GM23248 (cell line): ENCODE measurements at places on chromosomes 11 and 22. TPM values are rescaled to one million over a fixed set of nuclear protein-coding genes. Genes with fewer than 3 reads are reported as not detected.

The PRG3 gene
- total RNA-seq = not detected in 2 replicates

The APLNR gene
- not detected in 2 replicates for total RNA-seq

The CD248 gene
- total RNA-seq = 212 and 230 TPM in 2 replicates

The BCR gene
- 30.0 and 30.6 TPM in 2 replicates for total RNA-seq

The GALNT18 gene
- 5.6 and 7.1 TPM in 2 replicates for total RNA-seq

DNA sequence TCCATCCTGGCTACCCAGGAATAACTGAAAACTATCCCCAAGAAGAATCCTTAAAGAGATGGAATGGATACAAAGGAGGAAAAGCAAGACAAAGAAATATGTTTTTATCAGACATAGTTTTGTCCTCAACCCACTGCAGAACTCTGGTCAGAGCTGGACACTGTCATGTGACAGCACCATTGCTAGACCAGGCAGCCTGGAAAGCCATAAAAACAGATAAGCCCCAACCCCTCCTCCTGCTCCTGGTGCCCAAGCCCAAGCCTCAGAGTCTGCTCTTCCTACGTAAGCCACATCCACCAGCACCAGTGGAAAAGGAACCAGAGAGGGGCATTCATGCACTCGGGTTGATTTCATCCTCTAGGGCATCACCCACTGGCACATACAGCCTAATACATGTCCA, 116.9 kb downstream of the TRIM29 start:
- H3K4me3 ChIP-seq = no peak overlapping the region
- H3K4me1 ChIP-seq = no peaks in the 10 kb centered on the region
- H3K27ac ChIP-seq = no peak overlapping the region
- peaks cover 39% of the 10 kb centered on the region for H3K27me3 ChIP-seq

- H3K27ac ChIP-seq = no peak overlapping the region
- no peaks in the 10 kb centered on the region for H3K27me3 ChIP-seq
- H3K4me3 ChIP-seq = no peak overlapping the region
These were observed 47.4 kb downstream of the ARHGEF12 start for GRCh38 chr11:120383518-120384155.

- no peaks in the 10 kb centered on the region for H3K27me3 ChIP-seq
- DNase-seq = peak; percentile 37
- peaks cover 12% of the 10 kb centered on the region; the same call in 1 of the 2 replicates for H3K4me1 ChIP-seq
- peak overlapping the region; percentile 94 for H3K4me3 ChIP-seq
- H3K36me3 ChIP-seq = no peaks in the 10 kb centered on the region
These were observed 2.3 kb downstream of the TUBGCP6 start for GRCh38 chr22:50242406-50242949.

GRCh38 chr11:9029422-9029821, 25.6 kb upstream of the NRIP3 start:
- H3K4me1 ChIP-seq = no peaks in the 10 kb centered on the region
- H3K27ac ChIP-seq = no peak overlapping the region
- no peak overlapping the region for H3K4me3 ChIP-seq
- H3K36me3 ChIP-seq = no peaks in the 10 kb centered on the region
- H3K27me3 ChIP-seq = no peaks in the 10 kb centered on the region
- DNase-seq = no peak

GRCh38 chr11:105357146-105357545, 217.6 kb upstream of the CARD18 start:
- no peak overlapping the region for H3K27ac ChIP-seq
- no peaks in the 10 kb centered on the region for H3K4me1 ChIP-seq
- no peak for DNase-seq
- H3K27me3 ChIP-seq = no peaks in the 10 kb centered on the region
- no peak overlapping the region for H3K4me3 ChIP-seq

- H3K27ac ChIP-seq = peak overlapping the region; percentile 68
- H3K36me3 ChIP-seq = no peaks in the 10 kb centered on the region
- H3K27me3 ChIP-seq = no peaks in the 10 kb centered on the region
- H3K4me3 ChIP-seq = peak overlapping the region; percentile 75
These were observed 21.1 kb downstream of the SERPINH1 start for GRCh38 chr11:75582895-75583717.

DNA sequence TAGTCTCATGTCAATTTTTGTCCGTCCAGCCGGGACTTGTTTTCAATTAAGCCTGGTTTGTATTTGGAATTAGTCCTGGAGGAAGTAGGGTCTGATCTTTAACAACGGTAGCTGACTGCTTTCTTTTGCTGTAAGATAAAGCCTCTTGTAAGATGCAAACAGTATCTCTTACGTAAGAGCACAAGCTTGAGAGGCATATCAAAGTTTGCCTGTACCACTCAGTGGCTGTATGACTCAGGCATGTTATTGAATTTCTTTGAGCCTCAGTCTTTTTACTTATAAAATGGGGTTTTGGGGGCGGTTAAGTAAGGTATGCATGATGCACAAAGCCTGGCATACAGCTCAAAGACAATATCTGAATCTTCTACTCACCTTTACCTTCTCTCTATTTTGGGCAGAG, 198.4 kb upstream of the NARS2 start:
- DNase-seq = no peak
- no peaks in the 10 kb centered on the region for H3K4me1 ChIP-seq
- H3K27ac ChIP-seq = no peak overlapping the region
- H3K27me3 ChIP-seq = no peaks in the 10 kb centered on the region; the same call in 1 of the 2 replicates
- H3K36me3 ChIP-seq = no peaks in the 10 kb centered on the region

DNA sequence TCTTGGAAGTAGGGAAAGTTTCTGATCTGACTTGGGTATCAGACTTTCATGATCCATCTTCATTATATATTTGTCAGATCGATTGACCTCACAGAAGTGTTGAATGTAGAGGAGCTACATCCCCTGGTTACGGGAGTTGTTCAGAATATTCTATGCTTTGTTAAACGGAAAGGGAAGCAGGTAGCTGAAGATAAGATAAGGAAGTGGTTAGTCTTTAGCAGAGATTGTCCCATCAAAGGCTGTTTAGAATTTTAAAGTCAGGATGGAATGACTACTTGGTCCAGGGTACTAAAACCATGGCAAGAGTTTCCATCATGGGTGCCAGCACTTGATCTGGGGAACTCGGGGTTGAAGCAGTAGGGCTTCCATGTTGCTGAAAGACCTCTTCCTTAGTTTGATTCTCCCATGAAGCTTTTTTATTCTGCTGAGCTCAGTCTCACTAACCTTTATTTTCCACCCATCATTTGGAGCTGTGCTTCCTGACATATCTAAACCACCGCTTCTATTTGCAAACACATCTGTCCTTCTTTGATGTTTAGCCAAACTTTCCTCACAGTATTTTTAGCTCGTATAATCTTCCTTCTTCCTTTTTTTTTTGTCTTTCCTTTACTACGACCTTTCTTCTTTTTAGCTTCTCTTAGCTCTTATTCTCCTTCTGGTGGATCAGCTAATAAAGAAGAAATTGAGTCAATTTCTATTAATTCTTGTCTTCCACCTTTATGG, 4.0 kb upstream of the C22orf31 start:
- H3K27ac ChIP-seq = no peak overlapping the region
- no peak for DNase-seq
- no peaks in the 10 kb centered on the region for H3K36me3 ChIP-seq
- H3K4me1 ChIP-seq = no peaks in the 10 kb centered on the region

DNA sequence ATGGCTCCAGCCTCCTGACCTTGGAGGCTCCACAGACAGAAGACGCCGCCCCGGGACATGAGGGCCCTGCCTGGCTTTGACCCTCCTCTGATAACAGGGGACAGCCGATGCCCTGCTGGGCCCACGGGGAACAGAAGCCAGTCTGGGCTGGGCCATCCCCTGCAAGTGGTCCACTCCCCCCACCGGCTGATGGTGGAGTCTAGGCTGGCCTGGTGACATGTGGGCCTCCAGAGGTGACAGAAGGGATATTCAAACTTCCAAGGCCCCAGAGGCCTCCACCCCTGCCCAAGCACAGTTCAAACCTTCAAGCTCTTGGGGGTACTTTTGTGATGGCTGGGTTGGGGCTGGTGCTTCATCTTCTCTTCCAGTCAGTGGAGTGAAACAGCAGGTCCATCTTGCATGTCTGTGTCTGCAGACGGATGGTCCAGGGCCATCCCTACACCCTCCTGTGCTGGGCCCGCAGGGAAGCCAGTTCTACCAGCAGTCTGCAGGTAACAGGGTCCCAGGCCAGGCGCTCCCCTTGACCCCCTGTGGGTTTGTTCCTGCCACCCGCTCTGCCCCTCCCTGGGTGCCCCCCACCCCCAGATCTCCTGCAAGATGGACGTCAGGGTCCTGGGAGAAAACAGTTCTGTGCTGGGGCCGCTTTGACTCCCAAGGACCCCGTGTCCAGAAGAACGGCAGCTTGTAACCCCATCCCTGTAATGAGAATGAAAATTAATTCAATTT, 929.9 kb downstream of the BRD1 start:
- H3K36me3 ChIP-seq = no peaks in the 10 kb centered on the region
- H3K27me3 ChIP-seq = no peaks in the 10 kb centered on the region
- H3K4me3 ChIP-seq = no peak overlapping the region
- H3K4me1 ChIP-seq = no peaks in the 10 kb centered on the region
- no peak for DNase-seq
- H3K27ac ChIP-seq = no peak overlapping the region

DNA sequence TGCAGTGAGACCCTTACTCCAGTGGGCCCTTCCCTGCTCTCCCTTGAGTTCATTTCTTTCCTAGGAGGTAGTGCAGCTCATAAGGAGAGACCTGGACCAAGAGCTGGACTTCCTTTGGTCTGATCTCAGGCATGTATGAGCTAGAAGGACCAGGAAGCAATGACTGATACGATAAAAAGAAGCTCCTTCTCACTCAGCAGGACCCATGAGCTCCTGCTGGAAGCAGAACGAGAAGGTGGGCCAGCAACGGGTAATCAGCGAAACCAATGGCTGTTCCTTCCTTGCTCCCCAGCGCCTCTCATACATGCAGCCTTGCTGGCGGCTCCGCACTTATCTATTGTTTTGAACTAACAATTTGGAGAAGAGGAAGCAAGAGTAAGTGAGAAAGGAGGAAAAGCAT, 56.8 kb downstream of the RPUSD4 start:
- no peaks in the 10 kb centered on the region for H3K36me3 ChIP-seq
- H3K4me3 ChIP-seq = no peak overlapping the region
- DNase-seq = no peak
- no peak overlapping the region for H3K27ac ChIP-seq
- no peaks in the 10 kb centered on the region for H3K27me3 ChIP-seq

- peaks cover 53% of the 10 kb centered on the region for H3K27me3 ChIP-seq
- H3K27ac ChIP-seq = no peak overlapping the region
- H3K4me3 ChIP-seq = no peak overlapping the region
- no peaks in the 10 kb centered on the region for H3K4me1 ChIP-seq
- no peaks in the 10 kb centered on the region for H3K36me3 ChIP-seq
- no peak for DNase-seq
These were observed 1.1 kb upstream of the VSIG2 start for GRCh38 chr11:124753205-124753604.

DNA sequence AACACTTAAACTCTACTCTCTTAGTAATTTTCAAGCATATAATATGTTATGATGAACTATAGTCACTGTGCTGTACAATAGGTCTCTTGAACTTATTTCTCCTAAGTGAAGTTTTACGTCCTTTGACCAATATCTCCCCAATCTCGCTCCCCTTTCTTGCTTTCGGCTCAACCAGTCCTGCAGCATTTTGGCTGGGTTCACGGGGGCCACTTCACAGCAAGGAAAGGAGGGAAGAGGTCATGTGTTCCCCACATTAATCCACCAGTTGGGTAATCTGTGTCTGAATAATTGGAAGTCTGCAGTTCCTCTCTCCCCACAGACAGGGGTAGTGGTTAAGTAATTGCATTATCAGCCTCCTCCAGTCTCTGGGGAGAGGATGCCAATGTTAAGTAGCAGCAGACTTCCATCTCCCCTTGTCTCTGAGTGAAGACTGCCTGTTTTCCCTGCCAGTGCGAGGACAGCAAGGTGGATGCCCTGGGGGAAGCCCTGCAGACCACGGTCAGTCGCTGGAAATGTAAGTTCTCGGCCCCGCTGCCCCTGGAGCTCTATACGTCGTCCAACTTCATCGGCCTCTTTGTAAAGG, 59.2 kb upstream of the CRTAM start:
- H3K4me3 ChIP-seq = no peak overlapping the region
- no peak overlapping the region for H3K27ac ChIP-seq
- peaks cover 15% of the 10 kb centered on the region for H3K4me1 ChIP-seq
- DNase-seq = no peak
- H3K27me3 ChIP-seq = no peaks in the 10 kb centered on the region
- H3K36me3 ChIP-seq = no peaks in the 10 kb centered on the region

- peak; percentile 5 for DNase-seq
- H3K27ac ChIP-seq = no peak overlapping the region
- H3K4me3 ChIP-seq = no peak overlapping the region
- H3K27me3 ChIP-seq = peaks cover 56% of the 10 kb centered on the region
- no peaks in the 10 kb centered on the region for H3K36me3 ChIP-seq
- H3K4me1 ChIP-seq = no peaks in the 10 kb centered on the region
These were observed 138.7 kb downstream of the TRIM29 start for GRCh38 chr11:119999220-119999619.

DNA sequence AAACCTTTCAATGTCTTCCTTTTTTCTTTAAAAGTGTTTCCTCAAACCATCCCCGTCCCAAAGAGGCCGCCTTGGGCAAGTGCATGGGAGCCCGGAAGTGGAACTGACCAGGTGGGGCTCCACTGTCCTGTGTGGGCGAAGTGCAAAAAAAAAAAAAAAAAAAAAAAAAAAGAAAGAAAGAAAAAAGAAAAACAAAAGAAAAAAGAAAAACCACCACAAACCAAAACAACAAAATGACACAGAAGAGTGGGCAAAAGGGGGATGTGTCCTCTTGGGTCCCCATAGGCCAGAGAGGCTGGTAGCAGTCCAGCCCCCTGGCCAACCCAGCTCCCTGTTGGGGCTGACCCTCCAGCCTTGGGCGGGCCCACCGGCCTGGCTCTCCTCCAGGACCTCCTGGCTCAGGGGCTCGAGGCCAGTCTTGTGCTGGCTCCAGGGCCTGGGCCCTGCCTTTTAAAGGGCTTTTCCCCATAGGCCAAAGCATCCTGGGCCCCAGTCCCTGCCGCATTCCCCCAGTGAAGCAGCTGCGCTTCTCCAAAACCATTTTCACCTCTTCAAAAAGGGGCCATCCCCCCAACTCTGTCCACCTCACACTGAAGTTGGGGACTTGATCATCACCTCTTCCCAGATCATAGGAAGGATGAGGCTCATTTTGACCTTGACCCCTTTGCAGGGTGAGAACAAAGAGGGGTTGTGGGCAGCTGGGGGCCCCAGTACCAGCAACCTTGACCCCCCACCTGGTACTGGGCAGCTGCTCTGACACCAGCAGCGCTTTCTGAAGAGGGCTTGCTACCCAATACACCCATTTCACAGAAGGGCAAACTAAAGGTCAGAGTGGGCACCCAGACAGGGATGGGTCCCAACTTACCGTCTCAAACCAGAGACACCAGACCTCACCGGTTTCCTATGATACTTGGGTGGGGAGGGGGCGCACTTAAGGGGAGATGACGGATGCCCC, 9.4 kb downstream of the CBX6 start:
- no peak for DNase-seq
- no peak overlapping the region for H3K4me3 ChIP-seq
- no peaks in the 10 kb centered on the region for H3K36me3 ChIP-seq
- H3K27me3 ChIP-seq = no peaks in the 10 kb centered on the region

GRCh38 chr11:10428453-10428852, 26.6 kb upstream of the AMPD3 start:
- H3K4me1 ChIP-seq = peaks cover 10% of the 10 kb centered on the region
- no peak overlapping the region for H3K4me3 ChIP-seq
- no peak overlapping the region for H3K27ac ChIP-seq
- no peaks in the 10 kb centered on the region for H3K27me3 ChIP-seq
- no peaks in the 10 kb centered on the region for H3K36me3 ChIP-seq
